Putamen (tissue), 1 donor: ENCODE measurements at places on chromosomes 5 and 9.

GRCh38 chr5:133106761-133107572 is 55.2 kb downstream of the HSPA4 start:
- no peak for DNase-seq

DNA sequence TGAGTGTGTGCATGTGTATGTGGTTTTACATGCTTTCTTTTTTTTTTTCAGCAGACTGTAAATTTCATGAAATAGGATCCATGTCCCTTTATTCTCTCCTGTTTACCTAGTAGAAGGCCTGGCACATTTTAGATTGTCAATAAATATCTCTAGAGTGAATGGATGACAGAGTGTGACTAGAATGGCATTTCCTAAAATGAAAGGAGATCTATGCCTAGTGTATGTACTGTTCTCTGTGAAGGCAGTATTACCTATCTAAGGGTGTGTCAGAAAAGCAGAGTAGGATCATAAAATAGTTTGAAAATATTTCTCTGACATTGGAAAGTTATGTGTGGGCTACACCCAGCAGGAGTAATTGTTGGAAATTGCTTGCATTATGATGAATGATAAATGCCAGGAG is 1876.0 kb upstream of the C9orf72 start:
- no peak for DNase-seq

GRCh38 chr5:5178136-5178535 is 38.0 kb downstream of the ADAMTS16 start:
- no peak for DNase-seq

DNA sequence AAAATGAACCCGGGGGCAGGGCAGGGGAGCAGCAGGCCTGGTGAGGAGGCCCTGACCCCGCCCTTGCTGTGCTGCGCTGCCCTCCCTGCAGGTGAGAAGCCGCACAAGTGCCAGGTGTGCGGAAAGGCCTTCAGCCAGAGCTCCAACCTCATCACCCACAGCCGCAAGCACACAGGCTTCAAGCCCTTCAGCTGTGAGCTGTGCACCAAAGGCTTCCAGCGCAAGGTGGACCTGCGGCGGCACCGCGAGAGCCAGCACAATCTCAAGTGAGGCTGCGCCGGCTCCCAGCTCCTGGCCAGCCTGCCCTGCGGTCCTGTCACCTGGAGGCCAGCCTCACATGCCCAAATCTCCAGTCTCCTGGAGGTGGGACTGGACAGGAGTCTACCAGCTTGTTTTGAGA is 12.3 kb downstream of the GFI1B start:
- DNase-seq = no peak

DNA sequence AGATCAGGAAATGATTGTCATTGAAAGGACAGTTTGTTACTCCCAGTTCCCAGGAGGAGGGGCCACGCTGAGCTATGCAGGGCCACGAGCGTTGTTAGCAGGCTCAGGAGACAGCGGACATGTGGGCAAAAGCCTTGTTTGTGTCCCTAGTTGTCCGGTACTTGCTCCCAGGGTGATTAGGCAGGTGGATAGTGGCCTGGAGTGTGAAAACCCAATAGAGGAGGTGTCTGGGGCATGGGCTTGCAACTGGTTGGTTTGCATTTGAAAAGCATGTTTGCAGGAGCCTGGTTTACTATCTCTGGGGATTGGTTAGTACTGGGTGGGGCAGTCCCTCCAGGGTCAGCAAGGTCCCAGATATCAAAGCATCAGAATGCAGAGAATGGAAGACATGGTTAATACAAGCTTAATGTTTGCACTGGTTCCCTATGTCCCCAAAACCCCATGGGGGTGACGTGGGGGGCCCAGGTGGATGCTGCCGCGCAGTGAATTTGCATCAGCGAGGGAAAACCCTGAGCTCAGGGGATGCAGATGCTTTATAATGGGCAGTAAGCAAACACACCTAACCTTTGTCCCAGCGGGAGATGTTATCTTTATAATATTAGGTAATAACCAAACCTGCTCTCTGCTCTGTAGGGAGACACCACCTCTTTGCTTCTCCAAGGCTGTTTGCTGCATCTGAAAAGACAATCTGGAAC is 39.7 kb downstream of the ROPN1L start:
- DNase-seq = no peak

GRCh38 chr5:96718635-96719077 is 56.5 kb downstream of the CAST start:
- no peak for DNase-seq

DNA sequence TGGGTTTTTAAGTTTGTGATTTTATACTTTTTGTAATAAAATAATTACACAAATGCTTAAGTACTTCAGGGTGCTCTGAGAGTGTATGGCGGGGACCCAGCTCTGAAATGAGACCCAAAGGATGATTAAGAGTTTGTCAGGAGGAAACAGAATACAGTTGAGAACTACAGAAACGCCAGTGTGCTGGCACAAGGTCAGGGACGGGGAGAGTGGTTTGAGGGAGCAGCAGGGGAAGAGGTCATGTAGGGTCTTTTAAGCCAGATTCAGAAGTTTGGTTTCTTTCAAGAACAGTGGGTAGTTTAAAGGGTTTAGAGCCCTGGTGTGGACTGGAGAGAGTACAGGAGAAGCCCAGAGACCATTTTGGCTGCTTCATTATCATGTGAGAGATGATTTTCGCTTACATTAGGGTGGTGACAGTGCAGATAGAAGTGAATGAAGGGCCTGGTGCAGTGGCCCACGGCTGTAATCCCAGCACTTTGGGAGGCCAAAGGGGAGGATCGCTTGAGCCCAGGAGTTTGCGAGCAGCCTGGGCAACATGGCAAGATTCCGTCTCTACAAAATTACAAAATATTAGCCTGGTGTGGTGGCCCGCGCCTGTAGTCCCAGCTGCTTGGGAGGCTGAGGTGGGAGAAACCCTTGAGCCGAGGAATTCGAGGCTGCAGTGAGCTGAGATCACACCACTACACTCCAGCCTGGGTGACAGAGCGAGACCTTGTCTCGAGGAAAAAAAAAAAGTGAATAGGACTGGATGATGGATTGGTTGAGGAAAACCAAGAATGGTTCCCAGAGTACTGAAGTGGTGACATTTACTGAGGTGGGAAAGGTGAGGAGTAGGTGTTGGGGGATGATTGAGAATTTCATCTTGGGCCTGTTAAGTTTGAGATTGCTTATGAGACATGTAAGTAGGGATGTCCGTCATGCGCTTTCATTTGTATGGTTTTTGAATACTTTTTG is 1.4 kb upstream of the ETF1 start:
- no peak for DNase-seq

GRCh38 chr5:65198456-65199120 is 283.1 kb downstream of the ADAMTS6 start:
- DNase-seq = no peak
